Right cardiac atrium (tissue), 5 donors: ENCODE measurements at places on chromosomes 1 and 21. TPM values are rescaled to one million over a fixed set of nuclear protein-coding genes. Genes with fewer than 3 reads are reported as not detected.

GRCh38 chr1:23387494-23387893, 17.9 kb upstream of the ZNF436 start:
- DNase-seq: no peak

The L1TD1 gene
- polyA plus RNA-seq: 0.05 TPM

- DNase-seq: no peak
Measured at GRCh38 chr1:165253818-165254254, 102.7 kb downstream of the LMX1A start.

GRCh38 chr1:38334930-38335592, 288.5 kb upstream of the POU3F1 start:
- no peak for DNase-seq

- DNase-seq: no peak
Measured at GRCh38 chr1:55316502-55316901, 101.3 kb upstream of the USP24 start.

The DPM3 gene
- 186 TPM for polyA plus RNA-seq

DNA sequence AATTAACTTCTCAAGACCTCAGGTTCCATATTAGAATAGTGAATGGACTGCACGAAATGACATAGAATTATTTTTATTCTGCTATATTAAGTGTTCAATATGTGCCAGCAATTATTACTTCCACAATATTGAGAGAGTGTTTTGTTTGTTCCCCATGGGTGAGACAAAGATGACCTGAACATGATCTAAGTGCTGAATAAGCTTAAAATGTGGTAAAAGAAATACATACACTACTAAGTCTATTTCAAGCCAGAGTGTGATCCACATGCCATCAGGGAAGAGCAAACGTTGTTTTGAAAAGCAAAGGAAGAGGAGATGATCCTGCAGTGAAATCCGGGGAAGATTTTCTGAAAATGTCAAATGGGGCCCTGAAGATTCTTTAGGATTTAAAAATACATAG, 59.8 kb upstream of the RUNX1 start:
- DNase-seq: no peak

The SPRR2F gene
- not detected for polyA plus RNA-seq

- peak; percentile 77 for DNase-seq
Measured at GRCh38 chr1:203202431-203203245, 16.1 kb upstream of the CHI3L1 start.

DNA sequence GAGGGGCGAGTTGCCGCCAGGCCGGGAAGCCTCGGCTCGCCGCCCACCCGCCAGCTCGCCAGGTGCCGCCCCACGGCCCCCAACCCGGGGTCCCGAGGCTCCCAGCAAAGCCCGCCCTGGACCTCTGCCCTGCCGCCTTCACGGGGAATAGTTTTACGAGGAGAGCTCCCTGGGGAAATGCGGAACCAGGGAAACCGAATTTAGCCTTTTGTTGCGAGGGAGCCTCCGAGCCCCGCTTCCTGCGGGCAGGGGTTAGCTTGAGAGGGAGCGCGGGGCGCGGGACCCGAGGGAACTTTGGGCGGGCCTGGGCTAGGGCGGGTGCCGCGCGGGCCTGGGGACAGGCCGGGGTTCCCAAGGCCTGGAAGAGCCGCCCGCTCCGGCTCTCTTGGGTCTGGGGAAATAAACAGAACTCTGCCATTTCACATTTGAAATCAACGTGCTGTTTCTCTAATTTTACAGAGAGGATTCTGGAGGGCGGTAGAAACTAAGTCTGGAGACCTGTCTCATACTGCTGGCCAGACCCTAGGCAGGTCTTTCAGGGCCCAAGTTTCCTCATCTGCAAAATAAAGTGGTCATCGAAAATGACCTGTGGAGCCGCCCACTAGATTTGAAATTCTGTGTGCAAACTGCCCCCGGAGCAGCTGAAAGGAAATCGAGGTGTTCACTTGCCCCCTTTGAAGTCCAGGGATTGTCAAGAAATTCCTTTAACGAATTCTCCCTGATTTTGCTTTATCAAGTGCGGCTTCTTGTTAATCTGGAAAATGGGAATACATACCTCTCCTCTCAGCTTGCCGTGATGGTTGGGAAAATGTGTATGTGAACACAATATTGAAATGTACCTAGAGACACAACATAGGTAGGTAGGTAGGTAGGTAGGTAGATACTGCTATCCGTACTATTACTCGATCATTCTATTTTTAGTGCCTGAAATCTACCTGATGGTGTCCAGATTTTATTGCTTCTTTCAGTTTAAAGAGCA, 749 bp upstream of the GLUL start:
- DNase-seq: peak; percentile 87
